Fibroblast of skin of right biceps (primary cell): ENCODE measurements at places on chromosomes 7 and 10.

- peak; percentile 34 for DNase-seq
Measured at GRCh38 chr7:53800746-53801145, 741.4 kb upstream of the VSTM2A start.

DNA sequence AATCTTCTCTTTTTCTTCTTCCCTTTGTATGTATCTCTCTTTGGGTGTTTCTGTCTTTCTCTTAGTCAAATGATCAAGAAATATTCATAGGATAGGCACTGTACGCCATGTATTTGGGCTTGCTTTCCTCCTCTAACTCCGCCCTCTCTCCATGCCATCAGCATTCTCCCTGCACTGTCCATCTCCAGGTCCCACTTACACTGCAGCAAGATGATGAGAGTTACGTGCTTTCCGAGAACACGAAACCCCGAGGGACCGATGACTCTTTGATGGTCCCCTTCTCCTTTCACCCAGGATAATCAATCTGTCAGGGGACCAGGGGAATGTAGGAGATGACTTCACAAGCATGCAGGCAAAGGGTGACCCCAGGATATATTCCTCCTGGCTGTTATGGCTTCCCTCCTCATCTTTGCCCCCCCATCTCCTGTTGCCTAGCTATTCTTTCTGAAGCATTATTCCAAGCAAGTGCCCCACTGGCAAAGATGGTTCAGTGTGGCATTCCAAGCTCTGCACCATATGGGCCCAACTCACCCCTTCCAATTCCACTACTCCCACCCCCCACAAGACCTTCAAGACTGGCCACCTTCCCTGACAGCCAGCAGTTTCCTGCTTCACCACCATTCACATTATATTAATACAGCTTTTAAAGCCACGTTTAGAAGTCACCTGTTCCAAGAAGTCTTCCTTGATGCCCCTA is 40.0 kb downstream of the HIF1AN start:
- DNase-seq: no peak

- peak; percentile 84 for DNase-seq
Measured at GRCh38 chr7:70647801-70648498, 484.0 kb upstream of the GALNT17 start.

GRCh38 chr7:37817591-37817960 is 30.8 kb upstream of the NME8 start:
- no peak for DNase-seq

DNA sequence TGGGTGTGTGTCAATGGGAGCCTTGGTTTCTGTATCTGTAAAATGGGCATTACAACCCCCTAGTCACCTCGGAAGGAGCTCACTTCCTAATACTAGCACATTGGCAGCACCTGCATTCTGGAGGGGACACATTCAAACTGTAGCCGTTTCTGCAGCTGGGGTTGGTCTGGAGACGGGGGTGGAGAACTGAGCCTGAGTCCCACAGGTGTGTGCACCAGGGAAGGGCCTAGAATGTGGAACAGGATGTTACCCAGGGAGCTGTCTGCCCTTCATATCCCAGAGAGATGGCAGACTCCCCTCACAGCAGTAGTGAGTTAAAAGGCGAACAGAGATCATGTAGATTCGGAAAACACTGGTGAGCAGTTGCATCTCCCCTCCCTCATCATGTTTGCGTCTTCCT is 272.8 kb upstream of the ZNF32 start:
- no peak for DNase-seq

- DNase-seq: no peak
Measured at GRCh38 chr7:92485267-92485892, 7.6 kb upstream of the ERVW-1 start.

DNA sequence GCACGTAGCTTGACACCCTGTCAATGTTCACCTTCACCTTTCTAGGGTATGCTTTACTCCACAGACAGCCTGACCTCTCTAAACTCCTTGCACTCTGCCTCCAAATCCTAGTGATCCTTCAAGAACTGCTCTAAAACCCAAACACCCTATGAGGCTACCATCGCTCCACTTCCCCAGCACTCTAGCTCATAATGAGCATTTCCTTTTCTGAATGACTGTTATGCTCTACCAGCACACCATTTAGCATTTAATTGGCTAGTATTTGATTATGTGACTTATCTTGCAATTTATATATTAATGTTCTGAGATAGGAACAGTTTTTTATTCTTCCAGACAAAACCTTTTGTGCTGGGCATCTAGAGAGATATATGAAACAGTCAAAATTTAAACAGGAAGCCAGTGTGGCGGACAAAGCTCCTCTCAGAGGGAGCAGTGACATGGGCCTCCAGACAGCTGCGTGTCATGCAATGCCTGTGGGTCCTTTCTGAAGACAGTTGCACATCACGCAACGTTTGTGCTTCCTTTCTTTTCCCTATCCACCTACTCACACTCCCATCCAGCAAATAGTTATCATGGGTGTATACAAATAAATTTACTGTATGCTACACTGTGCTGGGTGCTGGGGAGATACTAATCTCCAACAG is 86.3 kb downstream of the ALOX5 start:
- no peak for DNase-seq

DNA sequence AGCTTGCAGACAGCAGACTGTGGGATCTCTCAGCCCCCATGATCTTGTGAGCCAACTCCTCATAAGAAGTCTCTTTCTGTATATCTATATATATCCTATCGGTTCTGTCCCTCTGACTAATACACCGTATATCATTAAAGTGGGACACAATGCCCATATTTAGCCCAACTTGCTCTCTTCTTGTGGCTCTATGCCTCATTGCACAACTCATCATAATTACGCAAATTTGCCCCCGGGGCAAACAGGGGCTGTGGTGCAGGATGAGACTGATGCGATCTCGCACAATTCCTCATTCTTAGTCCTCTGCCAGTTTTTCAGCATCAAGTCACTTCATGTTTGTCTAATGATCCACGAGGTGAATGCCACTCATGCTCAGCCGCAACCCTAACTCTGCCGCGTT is 183.2 kb downstream of the PRPF18 start:
- peak; percentile 89 for DNase-seq

DNA sequence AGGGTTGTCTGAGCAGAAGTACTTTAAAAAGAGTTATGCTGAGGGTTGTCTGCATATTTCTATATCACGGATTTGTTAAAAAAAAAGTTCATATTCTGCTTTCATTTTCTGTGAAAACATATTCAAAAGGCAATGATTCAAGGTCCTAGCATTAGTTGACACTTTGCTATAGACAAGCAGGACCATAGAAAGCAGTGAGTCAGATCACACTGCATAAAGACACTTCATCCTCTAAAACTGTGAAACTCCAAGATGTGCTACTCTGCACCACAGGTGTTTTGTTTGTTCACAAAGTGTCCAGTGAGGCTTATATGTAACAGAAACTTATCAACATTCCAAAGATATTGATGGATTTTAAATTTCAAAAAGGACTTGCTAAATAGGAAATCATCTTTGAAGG is 47.0 kb downstream of the SPAM1 start:
- DNase-seq: no peak
